NCI-H1105 treated with DMSO at 0.1 percent for 48 hours (cell line): ENCODE measurements at places on chromosomes 1 and 21.

- no peak for DNase-seq
Observed at GRCh38 chr1:187634940-187635339, 806.2 kb downstream of the PLA2G4A start.

- no peak for DNase-seq
Observed at GRCh38 chr1:201298396-201299381, 15.4 kb downstream of the PKP1 start.

DNA sequence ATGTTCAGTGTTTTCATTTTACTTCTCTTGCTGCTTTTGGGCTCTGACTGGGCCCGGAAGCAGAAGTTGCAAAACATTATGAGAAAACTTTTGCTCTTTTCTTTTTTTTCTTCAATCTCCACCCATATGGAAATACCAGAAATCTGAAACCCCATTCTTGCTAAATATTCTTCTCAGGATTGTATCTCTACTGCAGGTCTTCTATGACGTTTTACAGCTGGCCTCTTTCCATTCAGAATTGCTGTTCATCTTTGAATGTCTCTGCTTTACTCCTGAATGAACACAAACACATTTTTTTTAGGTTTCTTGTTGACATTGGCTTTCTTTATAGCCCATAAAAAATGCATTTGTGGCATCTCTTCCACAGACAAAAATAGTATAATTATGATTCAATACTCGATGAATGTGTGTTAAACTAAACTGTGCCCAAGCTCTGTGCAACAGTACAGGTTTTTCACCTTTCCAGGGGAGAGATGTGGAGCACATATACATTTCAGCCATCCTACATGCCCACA lies 18.8 kb downstream of the PTPRC start:
- DNase-seq: peak; percentile 57

DNA sequence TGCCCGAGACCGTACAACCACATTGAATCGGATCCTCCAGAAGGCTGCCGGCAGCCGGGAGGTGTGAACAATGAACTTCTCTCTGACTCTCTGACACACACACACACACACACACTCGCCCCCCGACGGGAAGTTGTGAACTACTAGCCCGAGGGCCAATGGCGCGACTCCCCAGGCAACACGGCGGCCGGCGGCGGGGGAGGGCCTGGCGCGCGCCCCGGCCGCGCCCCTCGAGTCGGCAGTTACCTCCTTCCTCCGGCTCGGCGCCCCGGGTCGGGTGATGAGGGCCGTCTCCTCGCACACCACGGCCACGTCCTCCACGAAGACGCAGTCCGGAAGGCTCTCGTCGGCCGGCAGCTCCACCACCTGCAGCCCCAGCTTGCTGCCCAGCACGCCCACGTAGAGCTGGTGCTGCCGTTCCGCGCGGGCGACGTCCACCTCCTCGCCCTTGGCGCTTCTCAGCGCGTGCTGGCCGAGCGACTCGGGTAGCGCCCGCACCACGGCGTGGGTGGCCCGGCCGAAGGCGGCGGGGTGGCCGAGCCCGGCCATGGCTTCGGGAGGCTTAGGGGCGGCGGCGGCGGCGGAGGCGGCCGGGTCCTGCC lies 361 bp downstream of the DDAH1 start:
- DNase-seq: peak; percentile 69

DNA sequence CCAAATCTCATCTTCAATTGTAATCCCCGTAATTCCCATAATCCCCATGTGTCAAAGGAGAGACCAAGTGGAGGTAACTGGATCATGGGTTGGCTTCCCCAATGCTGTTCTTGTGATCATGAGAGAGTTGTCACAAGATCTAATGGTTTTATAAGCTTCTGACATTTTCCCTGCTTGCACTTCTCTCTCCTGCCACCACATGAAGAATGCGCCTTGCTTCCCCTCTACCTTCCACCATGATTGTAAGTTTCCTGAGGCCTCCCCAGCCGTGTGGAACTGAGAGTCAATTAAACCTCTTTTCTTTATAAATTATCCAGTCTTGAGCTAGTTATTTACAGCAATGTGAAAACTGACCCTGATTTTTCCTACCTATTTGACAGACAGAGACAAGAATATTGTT lies 162.5 kb upstream of the SYT6 start:
- DNase-seq: no peak

GRCh38 chr1:12572522-12572921 lies 45.5 kb downstream of the DHRS3 start:
- DNase-seq: no peak

DNA sequence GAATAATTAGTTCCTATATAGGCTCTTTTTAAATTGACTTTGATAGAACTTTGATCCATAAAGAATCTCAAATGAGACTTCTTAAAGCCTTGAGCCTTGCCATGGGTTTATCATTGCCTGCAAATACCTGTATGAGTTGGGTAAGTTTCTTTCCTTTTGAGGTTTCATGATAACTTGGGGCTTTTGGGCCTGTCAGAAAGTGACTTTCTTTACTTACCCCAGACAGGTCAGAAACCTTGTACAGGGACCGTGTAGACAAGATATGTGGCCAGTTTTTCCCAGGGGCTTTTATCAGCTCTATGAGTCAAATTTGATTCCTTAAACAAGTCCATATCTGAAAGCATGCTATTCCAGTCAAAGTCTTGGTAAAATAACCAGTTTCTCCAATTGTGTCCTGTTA lies 17.3 kb downstream of the KCTD3 start:
- no peak for DNase-seq

DNA sequence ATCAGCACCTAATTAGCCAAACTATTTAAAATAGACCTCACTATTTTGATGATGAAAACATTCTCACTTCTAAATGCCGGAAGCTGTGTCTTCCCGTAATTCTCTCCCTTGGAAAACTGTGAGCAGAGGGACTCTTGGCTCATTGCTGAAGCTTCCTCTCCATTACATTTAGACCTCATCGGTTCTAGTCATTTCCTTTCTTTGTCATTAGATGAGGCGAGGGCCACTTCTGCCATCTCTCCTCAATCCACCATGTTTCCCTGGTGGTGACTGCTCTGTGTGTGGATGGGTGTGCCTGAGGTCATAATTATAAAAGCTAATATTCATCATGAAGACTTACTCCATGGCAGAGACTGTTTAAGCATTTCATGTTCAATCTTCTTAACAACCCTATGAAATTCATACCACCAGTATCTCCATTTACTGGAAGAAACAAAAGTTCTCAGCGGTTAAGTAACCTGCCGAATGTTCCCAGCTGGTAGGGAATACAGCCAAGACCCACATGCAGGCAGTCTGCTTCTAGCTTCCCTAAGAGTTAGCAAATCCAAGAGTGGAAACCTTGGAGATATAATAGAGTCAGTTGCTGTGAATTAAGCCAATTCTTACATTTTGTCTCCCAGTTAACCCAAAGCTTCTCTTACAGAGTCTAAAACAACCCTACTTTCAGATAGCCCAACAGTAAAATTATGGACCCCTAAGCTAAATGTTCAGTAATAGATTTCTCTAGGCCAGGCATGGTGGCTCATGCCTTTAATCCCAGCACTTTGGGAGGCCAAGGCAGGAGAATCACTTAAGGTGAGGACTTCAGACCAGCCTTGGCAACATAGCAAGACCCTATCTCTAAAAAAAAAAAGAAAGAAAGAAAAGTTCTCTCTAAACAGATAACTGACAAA lies 156.2 kb downstream of the ZBTB18 start:
- no peak for DNase-seq

DNA sequence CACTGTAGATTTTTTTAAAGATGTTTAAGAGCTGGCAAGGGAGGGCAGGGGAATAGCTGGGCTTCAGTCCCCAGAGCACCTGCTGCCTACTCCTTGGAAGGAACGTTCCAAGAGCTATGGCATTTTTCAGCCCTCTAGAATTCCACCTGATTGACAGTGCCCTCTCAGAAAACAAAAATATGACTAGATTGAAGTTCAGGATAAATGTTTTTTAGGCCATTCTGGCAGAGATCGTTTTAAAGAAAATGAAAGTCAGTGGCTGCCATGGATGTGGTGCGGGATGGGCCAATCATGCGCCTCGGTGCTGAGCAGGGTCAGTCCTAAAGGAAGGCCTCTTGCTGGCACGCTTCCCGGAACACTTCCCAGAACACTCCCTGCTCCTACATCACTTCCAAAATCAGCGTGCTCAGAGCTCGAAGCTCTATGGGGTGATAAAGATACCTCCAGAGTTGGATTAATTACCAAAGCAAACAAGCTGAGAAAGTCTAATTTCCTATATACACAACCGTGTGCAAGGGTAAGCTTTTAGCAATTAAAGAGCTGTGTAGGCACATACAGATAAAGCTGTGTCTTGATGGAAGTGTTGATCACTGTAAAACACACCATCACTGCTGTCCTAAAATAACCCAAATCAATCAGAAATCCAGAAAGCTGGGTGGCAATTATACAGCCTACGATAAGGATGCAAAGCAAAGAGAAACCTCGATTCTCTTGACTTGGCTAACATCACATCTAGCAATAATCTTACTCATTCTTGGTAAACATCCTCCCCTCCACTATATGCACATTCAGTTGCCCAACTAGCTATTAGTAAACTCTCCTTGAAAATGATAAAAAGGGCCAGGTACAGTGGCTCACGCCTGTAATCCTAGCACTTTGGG lies 34.6 kb downstream of the TGFBR3 start:
- DNase-seq: peak; percentile 98

- DNase-seq: no peak
Observed at GRCh38 chr1:228276901-228277490, 69.2 kb downstream of the OBSCN start.
